ENCODE measurements at places on chromosomes 4 and X.

DNA sequence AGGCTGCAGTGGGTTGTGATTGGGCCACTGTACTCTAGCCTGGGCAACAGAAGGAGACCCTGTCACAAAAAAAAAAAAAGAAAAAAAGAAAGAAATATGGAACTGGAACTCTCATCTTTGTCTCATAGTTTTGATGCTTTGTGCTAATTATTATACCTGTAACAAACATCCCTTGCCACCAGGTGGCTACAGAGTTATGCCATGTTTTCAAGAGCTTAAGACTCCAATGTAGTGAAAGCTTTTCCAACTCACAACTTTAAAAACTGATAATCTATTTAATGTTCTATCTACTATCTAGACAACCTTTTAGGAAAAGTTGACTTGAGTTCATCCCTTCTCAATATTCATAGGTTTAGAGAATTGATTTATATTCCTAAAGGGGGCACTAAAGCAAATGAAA is 42.4 kb downstream of the HTR2C start:
- DNase-seq, result peak; percentile 43

DNA sequence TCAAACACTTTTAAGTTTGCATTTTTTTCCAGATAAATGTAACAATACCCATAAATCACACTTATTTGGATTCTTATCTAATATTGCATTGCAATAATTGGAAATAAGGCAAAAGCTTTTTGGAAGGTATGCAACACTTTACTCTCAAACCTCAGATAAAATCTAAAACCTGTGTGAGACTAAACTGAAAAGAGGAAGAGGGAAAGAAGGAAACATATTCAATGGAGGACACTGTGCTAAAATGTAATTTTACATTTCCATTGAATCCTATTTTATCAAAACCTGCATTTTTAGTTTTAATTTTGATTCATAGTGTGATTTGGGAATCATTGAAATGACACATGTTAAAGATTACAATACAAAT is 99.4 kb downstream of the HPGD start:
- no peak for DNase-seq

- no peak for DNase-seq
Measured at GRCh38 chrX:125998432-125998831, 167.7 kb downstream of the DCAF12L2 start.

DNA sequence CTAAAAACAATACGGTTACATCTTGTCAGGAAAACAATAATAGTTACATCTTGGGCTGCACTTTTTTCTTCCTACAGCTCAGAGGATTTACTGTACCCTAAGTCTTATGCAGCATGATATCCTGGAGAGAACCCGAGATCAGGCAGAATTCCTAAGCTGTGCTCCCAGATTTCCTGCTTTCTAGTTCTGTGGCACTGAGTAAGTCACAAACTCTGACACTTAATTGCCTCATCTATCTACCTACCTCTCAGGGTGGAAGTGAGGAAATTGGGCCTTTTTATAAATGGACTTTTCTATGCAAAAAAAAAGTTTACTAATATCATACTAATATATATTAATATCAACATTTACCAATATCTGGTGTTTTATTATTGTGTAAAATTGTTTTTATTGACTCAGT is 438.5 kb downstream of the INPP4B start:
- no peak for DNase-seq

DNA sequence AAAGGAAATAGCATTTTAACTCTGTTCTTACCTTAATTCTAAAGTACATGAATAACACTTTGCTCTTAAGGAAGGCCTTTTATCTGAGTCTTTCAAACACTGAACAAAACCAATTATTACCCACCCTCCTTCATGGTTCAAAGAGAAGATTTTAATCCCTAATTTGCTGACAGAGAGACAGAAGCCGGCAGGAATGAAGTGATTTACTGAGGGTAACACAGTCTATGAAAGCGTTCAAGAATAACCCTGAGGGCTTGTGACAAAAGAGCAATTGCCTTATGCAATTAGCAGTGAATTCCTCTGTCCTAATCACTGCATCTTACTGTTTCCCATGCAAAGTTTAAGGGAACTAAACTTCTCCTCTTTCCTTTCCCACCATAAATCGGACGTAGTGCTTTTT is 144.1 kb downstream of the PACRGL start:
- DNase-seq, result no peak

- DNase-seq, result no peak
Measured at GRCh38 chrX:6708041-6708440, 173.1 kb upstream of the VCX3A start.

DNA sequence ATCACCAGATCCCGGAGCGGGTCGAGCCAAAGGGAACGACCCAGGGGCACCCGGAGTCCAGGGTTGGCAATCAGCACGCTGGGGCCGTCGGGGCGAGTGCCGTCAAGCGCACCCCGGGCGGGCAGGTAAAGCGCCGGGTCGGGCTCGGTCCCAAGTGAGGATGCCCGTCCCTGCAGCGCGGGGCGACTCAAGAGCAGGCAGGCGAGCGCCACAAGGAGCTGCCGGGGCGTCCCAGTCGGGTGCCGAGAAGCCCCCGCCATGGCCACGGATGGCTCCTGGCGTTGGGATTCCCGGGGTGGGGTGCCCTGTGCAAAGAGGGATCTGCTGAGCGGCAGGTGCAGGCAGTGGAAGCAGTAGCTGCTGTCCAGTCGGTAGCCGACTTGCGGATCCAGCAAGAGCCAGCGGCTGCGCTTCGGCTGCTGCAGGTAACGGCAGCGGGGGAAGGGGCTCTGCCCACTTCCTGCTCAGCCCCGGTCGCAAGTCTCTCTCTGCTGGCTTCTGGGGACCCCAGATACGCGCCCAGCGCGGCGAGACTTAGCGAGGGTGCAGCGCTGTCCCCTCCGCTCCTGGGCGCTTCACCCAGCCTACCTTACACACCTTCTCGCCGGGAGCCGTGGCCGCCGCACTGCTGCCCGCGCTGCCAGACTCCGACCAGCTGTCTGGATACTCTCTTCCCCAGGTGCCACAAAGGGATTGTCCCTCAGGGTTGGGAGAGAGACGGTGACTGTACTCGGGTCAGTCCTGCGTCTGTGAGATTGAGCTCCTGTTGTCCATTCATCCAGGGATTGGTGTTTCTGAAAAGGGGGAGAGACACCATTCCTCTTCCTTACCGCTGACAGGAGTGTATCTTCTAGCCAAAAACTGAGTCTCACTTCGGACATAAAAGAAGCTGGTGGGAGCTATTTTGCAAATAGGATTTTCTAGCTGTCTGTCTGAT is at the start of gene FREM3:
TSS of gene FREM3 (minus strand) at position 260 of the 937 bp plus-strand sequence. CDS start at position 260, 0 bp downstream.
- DNase-seq, result no peak

GRCh38 chr4:184645904-184646610 is 3.2 kb downstream of the CASP3 start:
- no peak for DNase-seq

- no peak for DNase-seq
Measured at GRCh38 chrX:86078650-86079049, 31.3 kb upstream of the CHM start.

- no peak for DNase-seq
Measured at GRCh38 chr4:172707622-172708021, 461.0 kb upstream of the GALNT7 start.
